Dermis blood vessel endothelial cell (primary cell): ENCODE measurements at places on chromosomes 12 and 14.

DNA sequence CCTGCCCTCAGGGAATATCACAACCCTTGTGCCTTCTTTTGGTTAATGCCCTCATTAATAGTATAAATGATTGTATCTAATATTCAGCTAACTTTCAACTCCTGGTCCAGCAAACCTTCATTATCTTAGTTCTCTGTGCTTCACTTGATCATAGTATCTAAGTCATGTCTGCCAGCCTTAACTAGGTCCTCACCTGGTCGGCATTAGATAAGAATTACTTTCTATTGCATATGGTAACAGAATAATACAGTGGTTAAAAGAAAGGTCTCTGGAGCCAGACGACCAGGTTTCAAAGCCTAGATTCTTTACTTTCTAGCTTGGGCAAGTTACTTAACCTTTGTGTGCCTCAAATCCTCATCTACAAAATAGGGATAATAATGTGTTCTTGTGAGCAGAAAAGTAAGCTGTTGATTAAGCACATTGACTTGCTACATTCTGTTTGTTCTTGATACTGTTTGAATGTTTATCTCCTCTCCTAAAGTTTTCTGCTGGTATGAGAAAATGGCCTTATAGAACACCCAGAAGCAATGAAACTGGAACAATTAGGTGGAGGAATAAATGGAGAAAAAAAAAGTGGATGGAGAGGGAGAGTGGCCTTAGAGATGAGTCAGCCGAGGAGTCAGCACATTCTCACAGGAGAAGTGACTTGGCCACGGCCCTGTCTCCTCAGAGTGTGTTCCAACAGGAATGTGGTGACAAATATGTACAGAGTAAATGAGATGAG, 176.1 kb downstream of the SLC25A21 start:
- no peak for DNase-seq

DNA sequence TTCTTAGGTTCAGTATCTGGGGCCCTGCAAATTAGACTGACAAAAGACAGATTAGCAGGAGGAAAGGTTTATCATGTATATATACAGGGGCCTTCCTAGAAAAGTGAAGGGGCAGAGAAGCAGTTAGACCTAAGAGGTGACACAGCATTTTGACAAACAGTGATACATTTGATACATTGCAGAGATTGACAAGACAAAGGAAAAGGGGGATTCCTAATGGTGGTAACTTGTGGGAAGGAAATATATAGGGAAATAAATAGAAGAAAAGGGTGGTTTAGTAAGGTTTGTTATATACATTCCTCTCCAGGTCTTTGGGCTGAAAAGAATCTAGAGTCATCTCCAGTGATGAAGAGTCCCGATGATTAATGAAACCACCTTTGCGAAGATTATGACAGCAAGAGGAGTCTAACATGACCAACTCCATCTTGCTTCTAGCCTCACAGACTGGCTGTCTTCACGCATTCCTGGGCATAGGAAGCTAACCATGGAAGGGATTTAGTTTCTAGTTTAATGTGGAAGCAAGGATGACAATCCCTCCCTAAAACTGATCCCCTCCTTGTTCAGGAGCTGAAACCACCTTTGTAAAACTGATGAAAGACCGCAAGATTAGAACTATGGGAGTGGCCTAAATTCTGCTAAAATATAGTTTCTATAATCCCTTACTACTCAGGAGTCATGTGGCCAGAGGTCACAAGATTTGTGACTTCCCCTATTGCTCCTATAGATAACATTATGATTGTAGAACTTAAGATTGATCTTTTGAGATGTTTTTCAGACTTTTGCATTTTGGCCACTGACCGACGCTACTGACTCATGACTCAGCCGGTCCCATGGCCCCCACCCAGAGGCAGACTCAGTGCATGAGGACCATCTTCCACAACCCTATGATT, 31.1 kb upstream of the CPM start:
- no peak for DNase-seq

- DNase-seq = no peak
Measured at GRCh38 chr14:99118046-99118721, 153.8 kb downstream of the BCL11B start.

DNA sequence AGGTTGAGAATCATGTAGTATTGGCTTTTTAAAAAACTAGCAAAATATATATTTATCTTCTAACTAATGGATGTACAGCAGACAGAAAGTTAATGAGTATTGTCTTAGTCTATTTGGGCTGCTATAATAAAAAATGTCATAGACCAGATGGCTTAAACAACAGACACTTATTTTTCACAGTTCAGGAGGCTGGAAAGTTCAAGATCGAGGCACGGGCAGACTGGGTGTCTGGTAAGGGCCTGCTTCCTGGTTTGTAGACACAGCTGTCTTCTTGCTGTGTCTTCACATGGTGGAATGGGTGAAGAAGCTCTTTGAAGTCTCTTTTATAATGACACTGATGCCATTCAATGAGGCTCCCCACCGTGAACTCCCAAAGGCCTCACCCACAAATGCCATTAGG, 70.1 kb upstream of the KRR1 start:
- no peak for DNase-seq

- DNase-seq = peak; percentile 97
Measured at GRCh38 chr12:4030929-4031702, 157.9 kb upstream of the PARP11 start.

GRCh38 chr14:61426048-61426447, 104.7 kb downstream of the PRKCH start:
- no peak for DNase-seq

DNA sequence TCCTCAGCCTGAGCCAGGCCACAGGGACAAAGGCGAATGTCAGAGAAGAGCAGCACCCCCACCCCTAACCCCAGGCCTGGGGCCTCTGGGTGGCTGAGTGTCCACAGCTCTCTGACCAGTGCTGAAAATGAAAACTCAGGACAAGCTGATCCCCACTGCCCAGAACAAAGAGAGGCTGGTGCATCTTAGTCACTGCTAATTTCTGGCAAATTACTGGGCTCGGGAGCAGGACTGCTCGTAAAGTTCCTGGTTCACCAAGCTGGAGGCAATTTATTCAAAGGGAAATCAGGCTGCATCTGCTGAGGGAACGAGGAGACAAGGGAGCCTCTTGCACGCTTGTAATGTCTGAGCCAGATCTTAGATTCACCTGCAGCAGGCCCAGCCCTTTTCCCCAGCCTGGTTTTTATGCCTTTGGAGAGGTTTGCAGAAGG, 43.2 kb downstream of the CALM1 start:
- no peak for DNase-seq

GRCh38 chr14:104589338-104590195, 10.0 kb downstream of the C14orf180 start:
- DNase-seq = no peak

GRCh38 chr12:6539314-6539682, 5.0 kb downstream of the GAPDH start:
- no peak for DNase-seq

- DNase-seq = peak; percentile 38
Measured at GRCh38 chr14:66070542-66071319, 415.4 kb upstream of the CCDC196 start.

DNA sequence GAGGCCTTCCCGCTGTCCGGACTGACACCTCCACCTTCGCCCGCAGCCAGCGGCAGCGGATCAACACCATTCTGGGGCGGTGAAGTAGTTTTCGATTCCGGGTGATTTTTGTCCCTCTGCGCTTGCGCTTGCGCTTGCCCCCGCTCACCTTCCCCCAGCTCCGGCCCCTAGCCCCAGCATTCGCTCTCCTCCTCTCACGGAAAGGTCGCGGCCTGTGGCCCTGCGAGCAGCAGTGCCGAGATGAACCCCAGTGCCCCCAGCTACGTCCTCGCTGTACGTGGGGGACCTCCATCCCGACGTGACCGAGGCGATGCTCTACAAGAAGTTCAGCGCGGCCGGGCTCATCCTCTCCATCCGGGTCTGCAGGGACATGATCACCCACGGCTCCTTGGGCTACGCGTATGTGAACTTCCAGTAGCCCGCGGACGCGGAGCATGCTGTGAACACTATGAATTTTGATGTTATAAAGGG, 22.7 kb upstream of the SRGAP1 start:
- DNase-seq = peak; percentile 15

DNA sequence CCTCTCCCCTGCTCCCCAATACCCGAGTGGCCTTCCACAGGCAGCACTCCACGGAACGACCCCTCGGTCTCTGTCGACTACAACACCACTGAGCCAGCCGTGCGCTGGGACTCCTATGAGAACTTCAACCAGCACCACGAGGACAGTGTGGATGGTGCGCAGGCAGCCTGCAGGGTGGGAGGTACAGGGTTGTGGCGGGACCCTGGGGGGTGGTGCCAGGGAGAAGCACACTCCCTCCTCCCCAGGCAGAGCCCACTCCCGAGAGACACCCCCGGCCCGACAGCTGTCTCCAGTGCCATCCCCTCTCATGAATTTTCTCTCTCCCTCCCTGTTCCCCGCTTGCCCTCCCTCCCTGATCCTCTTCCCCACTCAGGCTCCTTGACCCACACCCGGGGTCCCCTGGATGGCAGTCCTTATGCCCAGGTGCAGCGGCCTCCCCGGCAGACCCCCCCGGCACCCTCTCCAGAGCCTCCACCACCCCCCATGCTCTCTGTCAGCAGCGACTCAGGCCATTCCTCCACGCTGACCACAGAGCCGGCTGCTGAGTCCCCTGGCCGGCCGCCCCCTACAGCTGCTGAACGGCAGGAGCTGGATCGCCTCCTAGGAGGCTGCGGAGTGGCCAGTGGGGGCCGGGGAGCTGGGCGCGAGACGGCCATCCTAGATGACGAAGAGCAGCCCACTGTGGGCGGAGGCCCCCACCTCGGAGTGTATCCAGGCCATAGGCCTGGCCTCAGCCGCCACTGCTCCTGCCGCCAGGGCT, 9.0 kb downstream of the TNS2 start:
- no peak for DNase-seq

DNA sequence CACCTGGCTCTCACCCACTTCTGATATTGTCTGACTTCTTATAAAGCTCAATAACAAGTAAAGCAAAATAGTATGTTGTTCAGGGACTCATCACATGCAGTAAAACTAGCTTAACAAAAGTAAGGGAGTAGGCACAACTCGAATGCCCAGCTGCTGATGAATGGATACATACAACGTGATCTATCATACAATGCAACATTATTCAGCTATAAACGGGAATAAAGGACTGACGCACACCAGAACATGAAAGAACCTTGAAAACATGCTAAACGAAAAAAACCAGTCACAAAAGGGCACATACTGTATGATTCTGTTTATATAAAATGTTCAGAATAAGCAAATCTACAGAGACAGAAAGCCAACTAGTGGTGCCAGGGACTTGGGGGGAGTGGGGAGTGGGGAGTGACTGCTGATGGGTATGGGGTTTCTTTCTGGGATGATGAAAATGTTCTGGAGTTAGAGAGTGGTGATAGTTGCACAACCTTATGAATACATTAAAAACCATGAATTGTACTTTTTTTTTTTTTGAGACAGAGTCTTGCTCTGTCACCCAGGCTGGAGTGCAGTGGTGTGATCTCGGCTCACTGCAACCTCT, 11.1 kb downstream of the PLBD2 start:
- no peak for DNase-seq

DNA sequence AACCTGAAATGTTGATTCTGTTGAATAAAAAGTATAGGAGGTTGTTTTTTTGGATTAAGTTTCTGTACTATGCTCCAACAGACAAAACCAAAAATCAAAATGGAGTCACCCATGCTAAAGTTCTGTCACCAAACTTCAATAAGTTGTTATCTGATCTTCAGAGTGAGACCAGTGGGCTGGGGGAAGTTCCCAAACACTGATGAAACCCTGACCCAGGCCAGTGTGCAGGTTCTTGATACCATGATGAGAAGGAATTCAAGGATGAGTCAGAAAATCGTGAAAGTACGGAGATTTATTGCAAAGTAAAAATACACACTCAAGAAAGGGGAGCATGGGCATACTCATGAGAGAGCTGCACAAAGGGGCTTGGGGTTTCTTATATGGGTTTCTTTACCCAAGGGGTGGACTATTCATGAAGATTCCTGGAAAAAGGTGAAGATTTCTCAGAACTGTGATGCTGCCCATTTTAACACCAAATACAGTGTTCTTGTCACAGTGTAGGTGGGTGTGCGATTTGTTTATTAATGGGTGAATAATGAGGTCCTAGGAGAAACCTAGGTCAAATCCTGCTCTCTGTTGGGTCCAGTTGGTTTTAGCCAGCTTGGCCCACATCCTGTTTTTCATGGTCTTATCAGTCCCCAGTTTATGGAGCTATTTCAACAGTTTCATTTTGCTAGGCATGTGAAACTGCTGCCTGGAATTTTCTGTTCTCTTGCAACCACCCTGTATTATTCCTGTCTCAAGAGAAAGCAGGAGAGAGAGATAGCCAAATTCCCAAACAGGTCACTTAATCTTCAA, 27.5 kb upstream of the DENND5B start:
- DNase-seq = no peak

- no peak for DNase-seq
Measured at GRCh38 chr12:48954061-48954460, 3.2 kb downstream of the ARF3 start.

- no peak for DNase-seq
Measured at GRCh38 chr12:113359133-113359938, 949 bp downstream of the PLBD2 start.

- no peak for DNase-seq
Measured at GRCh38 chr14:100027771-100028490, 37.3 kb upstream of the EVL start.

GRCh38 chr12:88496891-88497371, 83.3 kb downstream of the KITLG start:
- no peak for DNase-seq

GRCh38 chr12:92784356-92784755, 81.6 kb downstream of the PLEKHG7 start:
- no peak for DNase-seq

DNA sequence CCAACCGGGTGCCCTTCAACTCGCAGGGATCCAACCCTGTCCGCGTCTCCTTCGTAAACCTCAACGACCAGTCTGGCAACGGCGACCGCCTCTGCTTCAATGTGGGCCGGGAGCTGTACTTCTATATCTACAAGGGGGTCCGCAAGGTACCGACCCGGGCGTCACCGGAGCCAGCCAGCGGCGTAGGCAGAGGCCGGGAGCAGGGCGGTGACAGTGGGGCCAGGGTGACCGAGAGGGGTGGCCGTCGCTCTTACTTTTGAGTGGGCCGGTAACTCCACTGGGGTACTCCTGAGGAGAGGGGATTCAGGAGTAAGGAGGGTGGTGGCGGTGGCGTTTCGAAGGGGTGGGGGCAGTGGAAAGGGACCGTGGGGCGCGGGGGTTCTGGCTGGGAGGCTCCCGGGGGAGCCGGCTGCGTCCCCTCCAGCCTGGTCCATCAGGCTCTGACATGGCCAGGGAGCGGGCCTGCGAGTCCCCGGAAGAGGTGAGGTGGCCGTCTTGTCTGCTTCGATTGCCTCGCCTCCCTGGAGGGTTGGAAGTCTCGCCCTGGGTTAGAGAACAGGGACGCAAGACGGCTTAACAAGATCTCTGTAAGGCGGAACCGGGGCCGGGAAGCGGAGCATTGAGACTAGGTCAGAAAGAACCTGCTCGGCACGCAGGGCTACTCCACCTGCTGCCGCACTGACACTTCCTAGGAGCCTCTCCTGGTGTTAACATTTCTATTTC, 491 bp downstream of the WDR20 start:
- peak; percentile 39 for DNase-seq

DNA sequence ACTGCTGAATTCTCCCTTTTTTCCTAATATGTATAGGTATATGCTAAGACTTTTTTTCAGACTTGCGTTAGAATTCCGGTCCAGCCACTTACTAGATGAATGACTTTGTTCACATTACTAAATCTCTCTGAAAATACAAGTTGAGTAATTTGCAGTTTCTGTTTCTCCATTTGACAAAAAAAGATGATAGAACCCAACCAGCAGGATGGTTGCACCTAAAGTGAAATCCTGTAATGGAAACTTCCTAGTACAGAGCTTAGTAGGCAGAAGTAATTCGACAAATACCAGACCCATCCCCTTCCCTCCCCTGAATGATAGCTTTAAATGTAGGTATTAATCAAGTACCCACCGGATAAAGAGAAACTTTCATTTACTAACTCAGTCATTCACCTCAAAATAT, 113.6 kb upstream of the RAP1B start:
- no peak for DNase-seq
